ENCODE measurements at places on chromosomes 7 and 10.

- DNase-seq: no peak
Observed at GRCh38 chr7:36871355-36871738, 147.1 kb upstream of the AOAH start.

- no peak for DNase-seq
Observed at GRCh38 chr7:38322461-38322860, 49.0 kb upstream of the TARP start.

- no peak for DNase-seq
Observed at GRCh38 chr7:129457101-129457500, 22.9 kb downstream of the STRIP2 start.

GRCh38 chr7:129853661-129854268 lies 99.0 kb downstream of the UBE2H start:
- no peak for DNase-seq

DNA sequence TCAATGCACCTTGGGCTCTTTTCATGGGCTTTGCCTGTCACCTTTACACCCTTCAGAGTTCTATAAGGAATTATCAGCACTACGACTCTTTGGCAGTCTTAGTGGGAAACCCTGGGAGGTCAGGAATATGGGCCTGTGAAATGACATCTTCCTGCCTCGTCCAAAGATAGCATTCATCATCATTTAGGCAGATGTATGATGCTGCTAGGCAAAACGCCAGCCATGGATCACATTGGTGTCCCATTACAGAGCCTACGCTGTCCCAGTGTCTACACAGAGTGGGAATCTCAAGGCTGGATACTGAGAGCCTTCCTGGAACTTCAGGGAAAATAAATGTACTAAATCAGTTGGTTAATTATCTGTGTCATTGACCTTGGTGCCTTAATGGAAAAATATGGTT lies 259.4 kb upstream of the CELF2 start:
- no peak for DNase-seq

- no peak for DNase-seq
Observed at GRCh38 chr10:68330852-68331454, 911 bp upstream of the HNRNPH3 start.

DNA sequence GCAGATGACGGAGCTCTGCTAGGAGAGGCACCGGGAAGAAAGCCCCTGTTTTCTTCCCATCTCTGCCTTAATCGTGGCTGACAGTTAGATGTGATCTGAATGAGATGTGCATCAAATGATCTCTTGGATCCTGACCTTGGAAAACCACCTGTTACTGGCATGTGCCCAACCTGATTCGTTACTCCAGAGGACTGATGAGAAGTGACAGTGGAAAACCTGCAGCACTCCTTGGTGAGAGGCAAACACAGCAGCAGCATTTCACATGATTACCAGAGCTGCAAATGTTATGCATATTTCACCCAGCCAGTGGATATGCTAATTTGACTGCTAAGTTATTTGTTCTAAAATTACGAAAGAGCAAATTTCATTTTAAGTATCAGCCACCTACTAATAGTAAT lies 95.3 kb downstream of the PTPRN2 start:
- DNase-seq: no peak

- no peak for DNase-seq
Observed at GRCh38 chr7:102455596-102455995, 9.1 kb downstream of the ALKBH4 start.

DNA sequence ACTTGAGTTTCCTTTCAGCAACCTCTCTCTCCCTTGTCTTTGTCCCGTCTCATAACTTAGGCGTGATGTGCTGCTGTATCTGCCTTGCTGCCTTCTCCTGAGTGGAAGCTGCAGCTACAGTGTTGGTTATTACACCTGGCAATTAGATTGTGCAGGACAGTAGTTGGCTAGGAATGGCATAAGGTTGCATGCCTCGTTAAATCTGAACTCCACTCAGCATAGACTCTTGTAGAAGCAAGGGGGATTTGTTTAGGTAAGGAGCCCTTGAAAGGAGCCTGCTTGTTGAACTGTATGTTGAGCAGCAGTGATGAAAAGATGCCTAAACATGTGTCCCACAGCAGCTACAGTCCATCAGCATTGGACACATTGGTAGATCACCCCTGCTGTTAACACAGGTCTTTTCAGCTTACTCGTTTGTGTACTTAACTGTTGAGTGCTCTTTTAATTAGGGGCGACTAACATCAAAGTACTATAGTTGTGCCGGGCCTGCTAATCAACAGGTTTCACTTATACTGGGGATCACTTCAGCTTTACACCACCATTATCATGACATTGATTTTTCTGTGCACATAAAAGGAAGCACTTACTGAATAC lies 225.0 kb downstream of the AUTS2 start:
- no peak for DNase-seq

- DNase-seq: no peak
Observed at GRCh38 chr10:28730031-28730778, 52.9 kb downstream of the BAMBI start.

- no peak for DNase-seq
Observed at GRCh38 chr10:79209340-79209739, 137.9 kb upstream of the PPIF start.

DNA sequence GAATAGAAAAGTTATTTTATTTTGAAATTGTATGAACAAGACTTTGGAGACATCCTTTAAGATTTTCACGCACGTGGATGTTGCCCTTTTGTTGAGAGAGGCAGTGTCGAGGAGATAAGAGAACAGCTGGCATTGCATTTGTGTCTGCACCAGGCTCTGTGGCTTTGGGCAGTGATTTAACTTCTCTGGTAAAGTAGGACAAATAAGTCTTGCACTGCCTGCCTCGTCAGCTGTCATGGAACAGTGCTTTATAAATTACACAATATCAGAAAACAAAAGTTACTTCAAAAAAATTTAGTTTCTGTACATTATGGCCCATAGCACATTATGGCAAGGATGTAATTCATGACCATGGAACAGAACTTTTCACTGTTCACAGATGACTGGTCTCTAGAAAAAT lies 20.1 kb downstream of the SNX10 start:
- DNase-seq: no peak

All from D721Med (cell line).